ENCODE measurements at places on chromosomes 5 and 9.

GRCh38 chr9:96587338-96588315, 32.0 kb downstream of the CDC14B start:
- H3K4me1 ChIP-seq, result peaks cover 3% of the 10 kb centered on the region
- H3K27ac ChIP-seq, result no peak overlapping the region
- no peak for DNase-seq
- H3K4me3 ChIP-seq, result no peak overlapping the region
- H3K36me3 ChIP-seq, result no peaks in the 10 kb centered on the region
- no peaks in the 10 kb centered on the region for H3K27me3 ChIP-seq

GRCh38 chr5:139335811-139336210, 5.8 kb upstream of the PAIP2 start:
- H3K4me3 ChIP-seq, result no peak overlapping the region
- no peak overlapping the region for H3K27ac ChIP-seq
- DNase-seq, result no peak

DNA sequence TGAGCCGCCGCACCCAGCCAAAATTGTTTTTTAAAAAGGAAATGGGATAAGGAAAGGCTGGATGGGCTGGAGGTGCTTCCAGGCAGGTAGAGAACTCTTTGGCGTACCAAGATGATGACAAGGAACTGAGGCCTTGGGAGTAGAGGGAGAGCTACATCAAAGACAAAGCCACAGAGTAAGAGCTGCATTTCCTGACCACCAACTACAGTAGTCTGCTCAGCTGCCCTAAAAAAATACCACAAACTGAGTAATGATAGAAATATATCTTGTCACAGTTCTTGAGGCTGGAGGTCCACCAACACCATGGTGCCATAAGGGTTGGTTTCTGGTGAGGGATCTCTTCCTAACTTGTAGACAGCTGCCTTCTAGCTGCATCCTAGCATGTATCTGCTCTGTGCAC, 8.2 kb downstream of the OR1K1 start:
- no peak for DNase-seq
- H3K27ac ChIP-seq, result no peak overlapping the region
- H3K4me1 ChIP-seq, result peaks cover 2% of the 10 kb centered on the region
- H3K27me3 ChIP-seq, result no peaks in the 10 kb centered on the region
- H3K4me3 ChIP-seq, result no peak overlapping the region
- H3K36me3 ChIP-seq, result no peaks in the 10 kb centered on the region

DNA sequence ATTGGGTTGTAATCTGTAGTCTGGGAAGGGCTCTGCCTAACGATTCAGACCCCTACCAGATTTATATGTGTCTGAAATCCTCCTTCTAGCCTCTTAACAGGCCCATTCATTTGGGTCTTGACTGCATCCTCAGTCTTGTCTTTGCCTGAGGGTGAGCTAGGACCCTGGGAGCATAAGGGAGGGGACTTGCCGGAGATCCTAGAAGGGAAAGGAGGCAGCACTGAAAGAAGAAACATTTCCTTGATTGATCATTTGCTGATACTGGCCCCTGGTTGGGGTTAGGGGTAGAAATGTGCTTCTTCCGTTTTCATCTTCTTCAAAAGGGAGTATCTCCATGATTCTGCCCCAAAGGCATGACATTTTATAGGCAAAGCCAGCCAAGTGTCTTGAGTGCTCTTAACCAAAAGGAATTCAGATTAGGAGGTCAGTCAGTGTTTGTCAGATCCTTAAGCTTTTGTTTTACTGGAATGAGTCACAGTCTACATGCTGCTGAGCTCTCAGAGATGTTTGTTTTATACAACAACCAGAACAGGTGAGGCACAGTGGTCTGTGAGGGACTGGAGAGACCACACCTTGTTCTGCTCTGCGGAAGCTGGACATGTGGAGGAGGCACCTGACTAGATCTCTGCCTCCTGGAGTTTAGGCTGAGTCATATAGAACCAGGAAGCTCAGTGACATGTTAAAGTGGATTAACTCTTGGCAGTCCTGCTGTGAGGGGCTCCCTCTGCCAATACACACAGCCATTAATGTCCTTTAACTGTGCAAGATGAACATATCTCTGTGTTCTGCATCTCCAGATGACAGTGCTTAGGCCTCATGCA, 37.7 kb downstream of the PCDHAC2 start:
- no peak overlapping the region for H3K4me3 ChIP-seq
- H3K36me3 ChIP-seq, result no peaks in the 10 kb centered on the region
- peaks cover 43% of the 10 kb centered on the region for H3K27me3 ChIP-seq
- H3K27ac ChIP-seq, result no peak overlapping the region
- no peak for DNase-seq
- no peaks in the 10 kb centered on the region for H3K4me1 ChIP-seq

- no peak overlapping the region for H3K4me3 ChIP-seq
- no peaks in the 10 kb centered on the region for H3K27me3 ChIP-seq
- DNase-seq, result no peak
- H3K4me1 ChIP-seq, result peaks cover 12% of the 10 kb centered on the region
- H3K36me3 ChIP-seq, result no peaks in the 10 kb centered on the region
- H3K27ac ChIP-seq, result no peak overlapping the region
Observed at GRCh38 chr5:16510098-16510497, 44.5 kb upstream of the ZNF622 start.

- H3K27me3 ChIP-seq, result no peaks in the 10 kb centered on the region
- peaks cover 76% of the 10 kb centered on the region for H3K36me3 ChIP-seq
- no peak overlapping the region for H3K27ac ChIP-seq
- no peaks in the 10 kb centered on the region for H3K4me1 ChIP-seq
- no peak for DNase-seq
Observed at GRCh38 chr9:100281676-100282387, 70.9 kb downstream of the TEX10 start.

DNA sequence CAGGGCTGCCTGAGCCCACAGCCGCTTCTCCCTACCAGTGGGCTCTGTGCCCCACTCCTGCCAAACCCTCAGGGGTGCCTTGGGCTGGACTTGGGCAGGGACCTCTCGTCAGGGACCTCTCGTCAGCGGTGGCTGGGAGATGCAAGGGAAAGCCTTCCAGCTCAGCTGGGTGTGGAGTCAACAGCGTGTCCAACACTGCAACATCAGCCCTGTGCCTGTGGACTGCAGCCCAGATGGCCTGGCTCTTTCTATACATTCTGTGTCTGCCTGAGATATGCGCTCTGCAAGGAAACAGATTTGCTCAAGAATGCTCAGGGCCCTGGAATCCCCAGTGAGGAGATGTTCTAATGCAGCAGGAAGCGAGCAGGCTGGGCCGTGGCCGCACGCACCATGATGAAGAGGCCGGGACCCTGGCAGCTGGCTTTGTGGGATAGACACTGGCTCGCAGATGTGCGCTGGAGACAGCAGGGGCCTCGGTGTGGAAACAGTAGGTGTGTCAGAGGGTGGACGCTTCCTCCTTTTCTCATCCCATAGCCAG, 85.0 kb upstream of the COL5A1 start:
- no peak for DNase-seq
- no peak overlapping the region for H3K4me3 ChIP-seq
- peaks cover 31% of the 10 kb centered on the region for H3K4me1 ChIP-seq
- H3K36me3 ChIP-seq, result no peaks in the 10 kb centered on the region
- H3K27ac ChIP-seq, result no peak overlapping the region
- no peaks in the 10 kb centered on the region for H3K27me3 ChIP-seq

GRCh38 chr9:127968700-127969383, 11.9 kb downstream of the EEIG1 start:
- H3K4me3 ChIP-seq, result no peak overlapping the region
- peak overlapping the region; percentile 95 for H3K27ac ChIP-seq
- H3K36me3 ChIP-seq, result no peaks in the 10 kb centered on the region
- H3K4me1 ChIP-seq, result peaks cover 92% of the 10 kb centered on the region

- peaks cover 52% of the 10 kb centered on the region for H3K4me1 ChIP-seq
- H3K27ac ChIP-seq, result no peak overlapping the region
- no peaks in the 10 kb centered on the region for H3K36me3 ChIP-seq
- H3K27me3 ChIP-seq, result no peaks in the 10 kb centered on the region
- no peak for DNase-seq
- no peak overlapping the region for H3K4me3 ChIP-seq
Observed at GRCh38 chr9:131661568-131662288, 78.1 kb downstream of the RAPGEF1 start.

- no peak for DNase-seq
- H3K4me3 ChIP-seq, result no peak overlapping the region
- H3K27ac ChIP-seq, result no peak overlapping the region
- peaks cover 87% of the 10 kb centered on the region for H3K36me3 ChIP-seq
- H3K4me1 ChIP-seq, result no peaks in the 10 kb centered on the region
- no peaks in the 10 kb centered on the region for H3K27me3 ChIP-seq
Observed at GRCh38 chr9:137764981-137765380, 112.6 kb upstream of the CACNA1B start.

- no peaks in the 10 kb centered on the region for H3K36me3 ChIP-seq
- peaks cover 4% of the 10 kb centered on the region for H3K4me1 ChIP-seq
- H3K27ac ChIP-seq, result no peak overlapping the region
Observed at GRCh38 chr9:96554326-96554725, 65.3 kb downstream of the CDC14B start.

GRCh38 chr9:135479469-135480052, at the start of gene PPP1R26:
Gene PPP1R26, plus strand, starts transcription at chr9:135479782. Its CDS starts 4,729 bp downstream, at chr9:135484511.
- no peak for DNase-seq
- peak within 1 kb of the TSS; percentile 86 for H3K27ac ChIP-seq
- H3K36me3 ChIP-seq, result no peaks in the 10 kb centered on the region
- H3K4me1 ChIP-seq, result peaks cover 28% of the 10 kb centered on the region
- peak within 1 kb of the TSS; percentile 80 for H3K4me3 ChIP-seq
- no peaks in the 10 kb centered on the region for H3K27me3 ChIP-seq

DNA sequence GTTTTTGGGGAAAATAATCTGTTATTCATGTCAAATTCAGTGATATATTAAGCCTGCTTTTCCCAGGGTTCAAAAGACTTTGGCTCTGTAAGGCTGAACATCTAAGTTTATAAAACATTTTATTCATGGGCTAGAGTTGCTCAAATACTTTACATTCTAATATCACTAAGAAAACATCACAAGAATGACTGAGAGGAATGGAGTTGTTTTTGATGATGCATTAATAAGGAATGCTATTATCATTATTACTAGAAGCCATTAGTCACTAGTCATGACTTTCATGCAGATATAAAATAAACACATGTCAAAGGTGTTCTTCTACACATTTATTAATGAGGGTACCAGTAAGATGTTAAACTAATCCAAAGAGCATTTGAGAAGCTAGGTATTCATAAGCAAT, 185.5 kb upstream of the KCNN2 start:
- no peak for DNase-seq
- no peaks in the 10 kb centered on the region for H3K36me3 ChIP-seq
- no peak overlapping the region for H3K27ac ChIP-seq
- no peaks in the 10 kb centered on the region for H3K4me1 ChIP-seq
- H3K4me3 ChIP-seq, result no peak overlapping the region

DNA sequence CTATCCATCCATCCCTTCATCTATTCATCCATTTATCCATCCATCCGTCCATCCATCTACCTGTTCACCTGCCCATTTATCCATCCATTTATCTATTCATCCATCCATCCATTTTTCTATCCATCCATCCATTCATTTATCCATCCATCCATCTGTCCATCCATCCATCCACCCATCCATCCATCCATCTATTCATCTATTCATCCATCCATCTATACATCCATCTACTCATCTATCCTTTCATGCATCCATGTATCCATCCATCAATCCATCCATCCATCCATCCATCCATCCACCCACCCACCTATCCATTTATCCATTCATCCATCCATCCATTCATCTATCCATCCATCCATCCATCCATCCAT, 10.8 kb downstream of the COL27A1 start:
- H3K4me3 ChIP-seq, result no peak overlapping the region
- no peaks in the 10 kb centered on the region for H3K36me3 ChIP-seq

DNA sequence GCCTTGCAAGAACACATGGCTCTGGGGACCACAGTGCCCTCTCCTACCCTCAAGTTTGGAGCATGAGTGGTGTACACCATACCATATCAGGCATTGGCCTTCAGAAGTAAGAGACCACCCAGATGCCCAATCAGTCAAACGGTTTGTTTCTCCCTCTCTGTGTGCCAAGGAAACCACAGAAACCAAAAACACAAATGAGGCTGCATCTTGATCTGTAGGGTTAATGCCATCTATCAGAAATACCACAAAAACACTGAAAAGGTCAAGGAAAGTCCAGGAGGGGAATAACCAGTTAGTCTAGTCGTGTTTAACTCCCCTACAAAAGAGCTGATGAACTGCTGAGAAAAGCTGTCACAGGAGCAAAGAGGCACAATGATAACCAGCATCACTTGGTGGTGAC, 78.4 kb downstream of the INSYN2B start:
- DNase-seq, result no peak
- no peaks in the 10 kb centered on the region for H3K36me3 ChIP-seq
- no peaks in the 10 kb centered on the region for H3K27me3 ChIP-seq

- no peak overlapping the region for H3K27ac ChIP-seq
- DNase-seq, result no peak
- H3K4me3 ChIP-seq, result no peak overlapping the region
- H3K27me3 ChIP-seq, result no peaks in the 10 kb centered on the region
- H3K4me1 ChIP-seq, result no peaks in the 10 kb centered on the region
Observed at GRCh38 chr9:82558855-82559630, 503.9 kb downstream of the RASEF start.

DNA sequence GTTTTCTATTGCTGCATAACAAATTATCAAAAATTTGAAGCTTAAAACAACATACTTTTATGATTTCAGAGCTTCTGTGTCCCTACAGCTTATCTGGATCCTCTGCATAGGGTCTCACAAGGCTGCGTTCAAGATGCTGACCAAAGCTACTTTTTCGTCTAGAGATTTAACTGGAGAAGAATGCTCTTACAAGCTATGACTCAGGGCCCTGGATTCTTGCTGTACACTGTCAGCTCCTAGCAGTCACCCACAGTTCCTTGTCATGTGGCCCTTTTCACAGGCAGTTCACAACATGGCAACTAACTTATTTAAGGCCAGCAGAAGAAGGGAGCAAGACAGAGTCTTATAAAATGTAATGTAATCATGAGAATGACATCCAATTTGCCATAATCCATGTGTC, 70.8 kb upstream of the FAM174A start:
- H3K27me3 ChIP-seq, result no peaks in the 10 kb centered on the region
- no peak overlapping the region for H3K27ac ChIP-seq
- no peak for DNase-seq
- no peak overlapping the region for H3K4me3 ChIP-seq

DNA sequence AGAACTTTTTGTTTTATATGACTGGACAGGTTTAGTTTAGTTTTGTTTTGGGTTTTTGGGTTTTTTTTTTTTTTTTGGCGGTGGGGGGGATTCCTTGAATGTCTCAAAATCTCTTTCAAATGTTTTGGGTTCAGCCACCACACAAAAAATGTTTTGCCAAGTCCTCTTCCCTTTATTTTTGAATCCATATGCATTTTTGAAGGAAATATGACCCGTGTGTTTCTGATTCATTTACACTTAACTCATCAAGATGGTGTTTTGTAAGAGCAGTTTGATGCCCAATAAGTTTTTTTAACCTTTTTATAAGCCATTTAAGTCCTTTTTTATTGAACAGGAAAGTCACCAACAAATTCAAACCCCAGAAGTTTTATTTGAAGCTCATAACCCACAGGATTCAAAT, 209.8 kb downstream of the CWC27 start:
- no peaks in the 10 kb centered on the region for H3K27me3 ChIP-seq
- H3K4me3 ChIP-seq, result no peak overlapping the region
- no peak for DNase-seq

- DNase-seq, result no peak
- H3K4me1 ChIP-seq, result no peaks in the 10 kb centered on the region
- no peak overlapping the region for H3K27ac ChIP-seq
Observed at GRCh38 chr5:168879331-168879730, 300.2 kb upstream of the PANK3 start.

GRCh38 chr9:16833296-16833835, 37.1 kb downstream of the BNC2 start:
- no peaks in the 10 kb centered on the region for H3K27me3 ChIP-seq
- no peaks in the 10 kb centered on the region for H3K36me3 ChIP-seq

GRCh38 chr5:120504057-120504456, 40.0 kb downstream of the PRR16 start:
- no peaks in the 10 kb centered on the region for H3K4me1 ChIP-seq
- no peaks in the 10 kb centered on the region for H3K27me3 ChIP-seq
- no peaks in the 10 kb centered on the region for H3K36me3 ChIP-seq
- no peak for DNase-seq
- H3K4me3 ChIP-seq, result no peak overlapping the region
